ENCODE measurements at places on chromosomes 4 and X. TPM values are rescaled to one million over a fixed set of nuclear protein-coding genes. Genes with fewer than 3 reads are reported as not detected.

DNA sequence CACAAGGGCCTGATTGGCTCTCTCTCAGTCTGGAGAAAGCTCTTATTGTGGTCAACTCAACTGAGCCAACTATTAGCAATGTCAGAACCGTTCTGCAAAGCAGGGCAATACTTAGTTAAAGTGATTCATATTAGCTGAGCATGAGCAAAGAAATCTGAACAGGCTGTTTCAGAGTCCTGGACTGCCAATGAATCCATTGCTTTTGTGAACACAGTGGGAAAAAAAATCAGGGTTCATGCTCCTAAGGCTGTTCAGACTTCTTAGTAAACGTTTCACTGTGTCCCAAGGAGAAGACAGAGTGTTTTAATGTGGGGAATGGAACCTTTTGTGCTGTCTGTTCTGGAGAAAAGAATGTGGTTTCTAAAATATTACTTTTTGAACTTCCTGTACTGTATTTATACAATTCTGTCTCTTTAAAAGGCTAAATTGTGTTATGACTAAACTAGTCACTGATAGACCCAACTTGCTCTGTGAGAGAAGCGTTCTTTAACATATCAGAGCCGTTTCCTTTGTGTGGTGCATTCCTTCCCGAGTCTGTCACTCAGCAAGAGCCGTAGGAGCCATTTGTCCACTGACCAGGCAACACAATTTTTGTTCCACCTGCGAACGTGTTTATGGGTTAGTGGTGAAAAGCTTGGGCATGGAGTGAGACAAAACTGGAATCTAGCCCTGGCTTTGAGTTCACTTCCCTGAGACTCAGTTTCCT lies 366.1 kb downstream of the FBXO8 start:
- no peak for DNase-seq

- DNase-seq = no peak
These were observed 6.9 kb downstream of the ZDHHC9 start for GRCh38 chrX:129836827-129837226.

- no peak for DNase-seq
These were observed 1.7 kb downstream of the TET2 start for GRCh38 chr4:105148356-105148755.

- DNase-seq = peak; percentile 42
These were observed 806 bp upstream of the CD99L2 start for GRCh38 chrX:150899191-150899757.

DNA sequence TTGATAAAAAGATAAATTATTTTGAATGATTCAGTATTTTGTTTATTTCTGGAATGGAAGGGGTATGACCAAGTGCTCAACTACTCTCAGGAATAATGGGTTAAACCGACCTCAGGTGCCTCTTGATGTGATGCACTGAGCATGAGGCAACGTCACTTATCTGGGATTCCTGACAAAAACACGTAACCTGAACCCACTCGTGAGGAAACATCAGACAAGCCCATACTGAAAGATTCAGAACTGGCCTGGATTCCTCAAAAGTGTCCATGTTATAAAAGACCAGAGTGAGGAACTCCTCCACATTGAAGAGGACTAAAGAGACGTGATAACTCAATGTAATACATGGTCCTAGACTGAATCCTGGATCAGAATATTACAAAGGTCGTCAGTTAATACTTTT lies 144.0 kb downstream of the FNIP2 start:
- no peak for DNase-seq

GRCh38 chr4:78645853-78646757 lies 94.5 kb downstream of the ANXA3 start:
- DNase-seq = peak; percentile 25

DNA sequence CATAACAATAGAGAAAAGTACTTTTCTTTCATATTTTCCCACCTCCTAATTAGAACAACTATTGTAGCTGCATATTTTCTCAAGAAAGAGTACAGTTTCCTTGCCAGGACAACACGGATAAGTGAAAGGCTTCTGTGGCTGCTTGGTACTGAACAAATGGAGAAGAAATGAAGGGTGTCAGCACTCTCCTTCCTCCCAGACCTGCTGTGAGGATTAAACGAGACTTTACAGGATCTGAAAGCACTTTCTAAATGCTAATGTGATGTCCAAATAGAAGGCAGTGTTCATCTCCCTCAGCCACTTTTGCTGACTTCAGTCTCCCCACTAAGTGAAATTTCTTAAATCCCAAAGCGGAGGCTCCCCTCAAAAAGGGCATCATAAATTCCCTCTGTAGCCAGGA lies 13.9 kb downstream of the NIPAL1 start:
- no peak for DNase-seq

DNA sequence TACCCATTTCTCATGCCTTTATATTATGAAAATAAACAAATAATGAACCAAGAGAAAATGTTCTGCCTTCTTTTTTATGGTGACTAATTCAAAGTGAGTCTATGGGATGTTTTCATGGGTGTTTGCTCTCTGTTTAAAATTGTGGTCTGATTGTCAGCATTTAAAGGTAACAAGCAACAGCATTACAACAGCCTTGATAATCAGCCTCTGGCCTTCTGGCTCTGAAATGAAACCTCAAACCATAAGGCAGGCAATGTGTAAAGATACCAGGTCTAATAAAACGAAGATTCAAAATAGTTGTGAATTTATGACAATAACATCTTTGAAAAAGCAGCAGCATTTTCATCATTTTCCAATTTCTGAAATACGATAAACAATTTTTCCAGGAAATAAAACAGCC lies 63.7 kb downstream of the FAM13A start:
- no peak for DNase-seq

The PABPC4L gene
- not detected for polyA plus RNA-seq

The LANCL3 gene
- polyA plus RNA-seq = 0.22 TPM

The GPR173 gene
- polyA plus RNA-seq = 3.5 TPM

The DCAF4L1 gene
- 0.24 TPM for polyA plus RNA-seq

The HHIP gene
- polyA plus RNA-seq = 14.7 TPM

The BEND2 gene
- not detected for polyA plus RNA-seq

The F8A1 gene
- polyA plus RNA-seq = 39.4 TPM

The PFKFB1 gene
- 0.36 TPM for polyA plus RNA-seq

The LRAT gene
- 4.3 TPM for polyA plus RNA-seq
